ENCODE measurements at places on chromosomes 7 and 10. TPM values are rescaled to one million over a fixed set of nuclear protein-coding genes. Genes with fewer than 3 reads are reported as not detected.

SLC16A12 gene
- total RNA-seq: not detected

MDH2 gene
- 154 TPM for total RNA-seq

COL17A1 gene
- 1,665 TPM for total RNA-seq

EBF3 gene
- not detected for total RNA-seq

GCK gene
- 0.34 TPM for total RNA-seq

AGR3 gene
- total RNA-seq: not detected

MCU gene
- 26.2 TPM for total RNA-seq

SUN3 gene
- total RNA-seq: not detected

MOGAT3 gene
- not detected for total RNA-seq

GPR15LG gene
- total RNA-seq: not detected

ZNF804B gene
- total RNA-seq: not detected

FXYD4 gene
- not detected for total RNA-seq

LFNG gene
- total RNA-seq: 30.1 TPM

ERVW-1 gene
- not detected for total RNA-seq

AKR1C4 gene
- not detected for total RNA-seq

PRTFDC1 gene
- 4.1 TPM for total RNA-seq
